ENCODE measurements at places on chromosomes 3 and 15.

DNA sequence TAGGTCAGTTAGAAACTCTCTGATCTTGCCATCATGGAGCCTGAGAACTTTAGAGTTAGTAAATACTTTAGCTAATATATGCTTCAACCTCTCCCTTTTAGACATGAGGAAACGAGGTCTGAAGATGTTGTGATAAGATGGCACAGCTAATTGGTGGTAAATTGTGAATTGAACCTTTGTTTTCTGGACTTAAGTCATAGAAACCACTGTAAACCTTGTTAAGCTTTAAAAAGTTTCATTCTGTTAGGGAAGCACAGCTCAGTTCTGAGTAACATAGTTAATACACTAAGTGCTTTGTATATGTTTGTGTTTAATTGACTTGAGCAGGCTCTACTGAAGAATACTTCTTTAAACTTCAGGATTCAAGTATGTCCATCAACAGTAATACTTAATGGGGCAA, 108.6 kb downstream of the AKAP13 start:
- no peak for DNase-seq

- no peak for DNase-seq
Observed at GRCh38 chr3:22176911-22177310, 425.9 kb upstream of the ZNF385D start.

DNA sequence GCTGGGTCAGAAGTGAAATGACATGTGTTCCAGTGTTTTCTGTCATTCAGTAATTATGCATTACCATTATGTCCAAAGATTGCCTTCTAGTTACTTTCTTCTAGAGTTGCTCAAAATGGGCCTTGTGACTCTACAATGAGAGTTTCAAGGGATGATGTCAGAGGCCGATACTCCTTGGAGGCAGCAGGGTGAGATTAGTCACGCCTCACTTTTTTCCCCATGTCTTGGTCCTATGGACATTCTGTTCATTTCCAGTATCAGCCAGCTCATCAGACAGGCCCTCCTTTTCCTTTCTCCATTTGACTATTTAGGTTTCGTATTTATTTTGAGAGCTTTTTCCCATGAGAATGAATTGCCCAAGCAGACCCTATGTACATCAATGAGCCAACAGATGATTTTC, 17.5 kb downstream of the VGLL3 start:
- peak; percentile 91 for DNase-seq

DNA sequence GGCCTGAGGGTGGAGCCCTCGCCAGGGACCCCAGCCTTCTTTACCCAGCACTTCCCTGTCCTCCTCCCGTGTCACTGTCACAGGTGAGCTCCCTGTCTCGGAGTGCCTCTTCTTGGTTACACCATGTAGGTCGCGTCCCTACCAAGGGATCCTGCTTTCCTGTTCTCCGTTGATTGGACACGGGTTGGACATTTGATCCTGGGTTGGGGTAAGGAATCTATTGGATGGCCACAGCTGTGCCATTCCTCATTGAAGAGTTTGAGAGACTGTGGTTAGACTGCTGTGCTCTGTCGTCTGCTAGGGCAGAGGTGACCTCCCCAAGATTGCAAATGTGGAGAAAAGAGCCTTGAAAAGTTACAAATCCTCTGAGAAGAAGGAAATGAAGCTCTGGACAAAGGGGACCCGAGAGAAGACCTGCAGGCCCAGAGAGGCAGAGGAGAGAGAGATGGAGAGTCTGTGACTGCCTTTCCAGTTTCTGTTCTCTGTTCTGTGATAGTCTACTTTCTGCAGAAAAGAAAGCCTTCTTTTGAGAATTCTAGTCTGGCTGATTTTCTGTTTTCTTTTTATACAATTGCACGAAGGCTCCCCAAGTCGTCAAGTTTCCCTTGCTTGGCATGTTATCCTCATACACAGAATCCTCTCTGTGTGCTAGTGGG, 325.7 kb upstream of the RGMA start:
- no peak for DNase-seq

DNA sequence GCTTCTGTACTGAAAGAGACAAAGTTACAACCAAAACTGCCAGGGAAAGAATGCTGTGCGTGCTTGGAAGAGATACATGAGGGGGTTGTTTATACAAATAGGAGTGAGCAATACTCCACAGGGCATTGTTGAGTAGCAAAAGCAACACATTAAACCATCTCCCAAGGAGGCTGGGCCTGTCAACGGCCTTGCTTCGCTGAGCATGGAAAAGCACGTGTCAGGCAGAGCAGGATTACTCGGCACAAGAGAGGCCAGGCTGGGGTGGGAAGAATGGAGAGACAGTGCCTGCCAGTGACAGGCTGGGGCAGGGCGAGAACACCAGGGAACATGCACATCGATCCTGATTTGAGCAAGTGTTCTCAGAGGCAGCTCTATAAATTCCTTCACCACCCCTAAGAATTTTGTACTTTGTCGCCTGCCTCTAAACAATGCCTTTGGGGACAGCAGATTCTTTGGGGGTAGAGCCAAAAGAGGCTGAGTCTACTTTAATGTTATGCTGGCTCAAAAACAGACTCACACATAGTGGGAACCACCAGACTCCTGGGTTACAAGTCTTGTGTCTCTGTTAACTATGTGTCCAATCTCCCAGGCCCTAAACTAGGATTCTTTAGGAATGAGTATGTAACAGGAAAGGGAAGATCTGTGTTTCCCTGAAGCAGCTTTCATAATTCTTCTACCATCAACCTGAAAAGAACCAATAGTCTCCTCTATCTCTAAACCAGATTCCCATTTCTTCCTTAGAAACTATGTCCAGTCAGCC, 67.2 kb downstream of the LIPC start:
- peak; percentile 90 for DNase-seq

All from fibroblast of skin of right biceps (primary cell).